NCI-H526 (cell line): ENCODE measurements at places on chromosomes 2 and 18.

DNA sequence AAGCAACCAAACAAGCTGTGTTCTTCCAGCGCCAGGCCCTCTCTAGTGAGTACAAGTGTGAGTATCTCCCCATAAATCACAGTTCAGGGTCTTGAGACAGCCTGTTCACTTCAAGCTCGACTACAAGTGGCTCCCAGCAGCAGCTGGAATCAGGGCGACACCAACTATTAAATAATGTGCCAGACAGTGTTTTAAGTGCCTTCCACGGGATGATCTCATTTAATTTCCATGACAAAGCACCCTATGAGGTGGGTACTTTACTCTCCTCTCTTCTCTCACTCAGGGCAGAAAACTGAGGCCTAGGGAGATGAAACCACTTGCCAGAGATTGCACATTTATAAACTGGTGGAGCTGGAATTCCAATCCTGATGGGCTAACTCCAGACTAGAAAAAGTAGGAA, 2.6 kb upstream of the FAM136A start:
- no peak for DNase-seq

- no peak for DNase-seq
These were observed 30.7 kb downstream of the METTL4 start for GRCh38 chr18:2540575-2540974.

- DNase-seq = no peak
These were observed 72.8 kb upstream of the MC4R start for GRCh38 chr18:60445341-60445740.

- no peak for DNase-seq
These were observed 285.6 kb upstream of the SESTD1 start for GRCh38 chr2:179550214-179550613.

DNA sequence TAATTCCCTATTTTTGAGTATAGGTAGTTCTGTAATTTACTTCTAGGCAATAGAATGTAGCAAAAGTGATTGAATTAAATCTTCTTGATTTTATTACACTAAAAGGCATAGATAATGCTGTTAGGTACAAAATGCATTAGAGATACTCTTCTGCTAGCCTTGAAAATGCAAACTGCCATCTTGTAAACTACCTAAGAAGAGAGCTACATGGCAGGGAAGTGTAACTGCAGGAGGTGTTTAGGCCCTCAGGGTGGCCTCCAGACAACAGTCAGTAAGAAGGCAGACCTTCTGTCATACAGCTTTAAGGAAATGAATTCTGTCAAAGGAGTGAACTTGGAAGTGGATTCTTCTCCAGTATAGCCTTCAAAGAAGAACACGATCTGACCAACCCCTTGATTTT, 1396.8 kb upstream of the SLC39A10 start:
- no peak for DNase-seq

GRCh38 chr2:105432749-105433148, 33.9 kb upstream of the FHL2 start:
- no peak for DNase-seq

DNA sequence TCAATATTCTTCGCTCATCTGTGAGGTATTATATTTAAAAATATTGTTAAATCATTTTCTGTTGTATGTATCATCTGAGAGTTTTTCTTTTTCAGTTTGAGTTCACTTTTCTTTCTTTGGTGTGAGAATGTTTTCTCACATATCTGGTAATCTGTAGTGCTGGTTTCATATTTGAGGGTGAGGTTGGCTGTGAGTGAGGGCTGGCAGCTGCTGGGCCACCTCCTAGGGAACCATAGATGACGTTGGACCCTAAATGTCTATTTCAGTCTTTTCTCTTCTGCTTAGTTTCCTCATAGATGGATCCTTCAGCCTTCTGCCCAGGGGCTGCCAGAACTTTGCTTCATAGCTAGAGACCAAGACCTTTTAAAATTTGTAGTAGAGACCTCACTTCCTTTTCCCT, 33.5 kb downstream of the MGAT5 start:
- no peak for DNase-seq

DNA sequence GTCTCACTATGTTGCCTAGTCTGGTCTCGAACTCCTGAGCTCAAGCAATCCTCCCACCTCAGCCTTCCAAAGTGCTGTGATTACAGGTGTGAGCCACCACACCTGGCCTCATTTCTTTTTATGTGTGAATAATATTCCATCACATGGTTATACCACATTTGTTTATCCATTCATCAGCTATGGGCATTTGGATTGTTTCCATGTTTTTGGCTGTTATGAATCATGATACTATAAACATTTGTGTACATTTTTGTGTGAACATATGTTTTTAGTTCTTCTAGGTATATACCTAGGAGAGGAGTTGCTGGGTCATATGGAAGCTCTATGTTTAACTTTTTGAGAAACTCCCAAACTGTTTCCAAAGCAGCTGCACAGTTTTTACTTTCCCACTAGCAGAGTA, 24.4 kb downstream of the PKP4 start:
- DNase-seq = no peak

DNA sequence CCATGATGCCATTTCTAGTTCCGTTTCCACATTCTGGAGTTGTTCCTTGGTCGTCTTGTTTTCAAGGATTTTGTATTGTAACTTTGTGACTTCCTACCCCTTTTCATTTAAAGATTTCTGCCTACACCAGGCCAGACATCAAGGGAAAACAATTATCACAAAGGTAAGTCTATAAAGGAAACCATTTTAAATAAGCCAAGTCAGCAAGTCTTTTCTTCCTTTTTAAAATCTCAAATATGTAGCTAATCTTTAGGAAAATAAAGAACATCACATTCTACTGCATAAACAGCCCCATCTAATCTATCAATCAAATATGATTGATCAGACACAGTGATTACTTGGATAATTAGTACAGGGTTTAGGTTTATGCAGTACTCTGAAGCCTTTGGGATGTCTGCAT, 35.8 kb upstream of the INSIG2 start:
- DNase-seq = no peak

DNA sequence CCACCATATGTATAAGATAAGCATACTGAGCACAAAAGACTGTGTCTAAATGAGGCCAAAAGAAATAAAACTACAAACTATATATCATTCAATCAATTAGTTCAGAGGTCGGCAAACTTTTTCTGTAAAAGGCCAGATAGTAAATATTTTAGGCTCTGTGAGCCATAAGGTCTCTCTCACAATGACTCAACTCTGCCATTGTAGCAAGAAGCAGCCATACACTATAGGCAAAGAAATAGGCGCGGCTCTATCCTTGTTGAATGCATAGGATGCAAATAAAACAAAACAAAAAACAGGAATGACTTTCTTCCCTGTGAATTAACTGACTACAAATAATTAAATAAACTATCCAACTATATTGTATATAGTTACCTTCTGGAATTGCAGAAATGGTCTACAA, 8.6 kb upstream of the CCDC88A start:
- no peak for DNase-seq

GRCh38 chr2:130791617-130791939, 36.2 kb downstream of the AMER3 start:
- no peak for DNase-seq

- DNase-seq = no peak
These were observed 245.0 kb upstream of the MGAT5 start for GRCh38 chr2:134008837-134009236.

DNA sequence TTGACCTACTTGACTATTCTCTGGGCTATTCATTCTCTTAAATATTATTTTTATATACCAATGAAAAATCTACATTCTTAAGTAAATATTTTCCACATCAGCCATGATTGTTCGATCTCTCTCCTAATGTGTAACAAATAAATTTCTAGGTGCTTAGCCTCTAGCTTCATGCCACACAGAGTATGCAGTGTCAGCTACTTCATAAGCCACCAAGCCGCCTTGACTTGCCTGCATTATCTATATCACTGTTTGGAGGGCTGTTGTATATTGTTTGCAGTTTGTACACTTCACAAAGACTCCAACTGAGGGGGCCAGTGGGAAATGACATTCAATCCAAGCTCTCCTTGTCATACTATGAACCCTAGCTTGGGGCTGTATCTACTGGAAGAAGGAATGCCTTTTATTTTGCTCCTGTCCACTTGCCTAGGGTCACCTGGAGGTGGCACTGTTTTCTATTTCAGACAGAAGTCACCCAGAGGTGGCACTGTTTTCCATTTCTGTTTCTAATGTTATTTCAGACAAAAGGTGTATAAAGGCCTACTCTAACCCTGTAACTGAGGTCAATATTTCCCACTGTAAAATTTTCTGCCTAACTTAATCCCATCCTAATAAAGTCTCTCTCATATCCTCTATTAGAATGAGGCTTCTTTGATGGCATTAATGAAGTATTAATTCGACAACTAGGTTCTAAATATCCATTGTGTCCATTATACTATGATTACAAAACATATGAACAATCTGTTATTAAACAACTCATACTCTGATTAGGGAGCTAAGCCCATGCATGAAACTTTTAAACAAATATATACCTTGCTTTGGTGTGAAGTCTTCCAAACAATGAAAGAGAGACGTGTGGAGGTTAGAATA, 36.4 kb downstream of the COL5A2 start:
- DNase-seq = peak; percentile 66

DNA sequence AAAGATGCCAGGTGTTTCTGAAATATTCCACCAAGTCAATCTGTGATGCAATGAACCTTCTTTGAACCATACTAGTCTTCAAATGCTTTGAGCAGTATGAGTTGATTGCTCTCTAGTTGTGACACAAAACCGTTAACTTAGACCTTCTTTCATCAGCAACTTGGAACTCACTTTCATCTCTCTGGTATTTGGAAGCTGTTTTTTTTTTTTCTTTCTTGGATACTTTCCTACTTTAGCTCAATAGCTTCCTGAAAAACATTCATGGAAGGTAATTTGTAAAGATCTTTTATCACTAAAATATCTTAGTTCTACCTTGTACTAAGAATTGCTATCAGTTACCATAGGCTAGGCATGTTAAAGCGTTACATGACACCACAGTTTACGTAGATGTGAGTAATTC, 1071.9 kb upstream of the CHAC2 start:
- DNase-seq = no peak

GRCh38 chr2:55712477-55713060, 18.9 kb upstream of the PNPT1 start:
- DNase-seq = no peak

DNA sequence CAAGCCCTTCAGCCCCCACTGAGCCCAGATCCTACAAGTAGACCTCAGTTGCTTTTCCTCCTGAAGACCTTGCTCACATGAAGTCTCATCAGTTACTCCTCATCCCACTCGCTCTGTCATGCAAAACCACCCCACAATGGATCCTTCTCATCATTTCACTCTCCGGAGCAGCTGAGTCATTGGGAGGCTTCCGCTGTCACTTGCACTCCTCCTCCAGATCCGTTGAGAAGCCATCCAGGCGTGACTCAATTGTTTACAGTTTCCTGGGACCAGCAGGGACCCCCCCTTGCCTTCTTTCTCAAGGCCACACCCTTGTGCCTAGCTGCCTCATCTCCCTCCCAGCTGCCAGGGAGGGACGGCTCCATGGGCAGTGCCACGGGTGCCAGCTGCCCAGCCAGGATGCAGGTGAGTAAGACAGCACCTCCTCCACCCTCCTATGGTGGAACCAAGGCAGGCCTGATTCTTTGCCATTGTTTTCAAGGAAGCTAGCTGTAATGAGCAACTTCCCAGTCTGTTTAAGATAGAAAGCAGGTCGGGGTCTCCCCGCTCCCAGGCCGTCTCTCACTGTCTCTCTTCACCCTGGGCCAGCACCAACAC, 16.3 kb downstream of the GPR55 start:
- DNase-seq = peak; percentile 95

DNA sequence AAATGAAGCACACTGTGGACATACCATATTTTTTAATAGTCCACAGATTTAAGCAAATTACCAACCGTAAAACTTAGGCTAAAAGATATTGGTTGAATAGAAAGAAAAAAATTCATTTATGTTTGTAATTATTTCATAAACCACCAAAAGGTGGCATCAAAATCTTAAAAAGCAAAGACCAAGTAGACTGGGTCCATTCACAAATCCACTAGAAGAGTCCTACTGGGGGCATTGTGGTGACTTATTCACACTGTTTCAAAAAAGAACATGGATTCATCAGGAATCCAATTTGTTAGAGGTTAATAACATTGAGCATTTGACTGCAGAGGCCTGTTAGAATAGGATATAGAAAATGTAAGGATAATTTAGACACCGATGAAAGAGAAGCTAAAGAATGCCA, 194.9 kb upstream of the KYNU start:
- no peak for DNase-seq

GRCh38 chr2:97691166-97691565, 21.7 kb downstream of the C2orf92 start:
- no peak for DNase-seq

DNA sequence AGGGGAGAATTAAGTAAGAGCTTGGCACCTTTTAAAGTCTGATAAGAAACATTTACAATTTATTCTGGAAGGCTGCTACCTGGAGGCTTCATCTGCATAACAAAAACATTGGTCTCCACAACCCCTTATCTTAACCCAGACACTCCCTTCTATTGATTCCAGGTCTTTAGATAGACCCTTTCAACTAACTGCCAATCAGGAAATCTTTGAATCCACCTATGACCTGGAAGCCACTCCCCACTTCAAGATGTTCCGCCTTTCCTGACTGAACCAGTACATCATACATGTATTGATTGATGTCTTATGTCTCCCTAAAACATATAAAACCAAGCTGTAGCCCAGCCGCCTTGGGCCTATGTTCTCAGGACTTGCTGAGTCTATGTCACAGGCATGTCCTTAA, 289.4 kb downstream of the AGPS start:
- DNase-seq = no peak

- DNase-seq = no peak
These were observed 169.3 kb upstream of the NXPH2 start for GRCh38 chr2:138949517-138949916.

DNA sequence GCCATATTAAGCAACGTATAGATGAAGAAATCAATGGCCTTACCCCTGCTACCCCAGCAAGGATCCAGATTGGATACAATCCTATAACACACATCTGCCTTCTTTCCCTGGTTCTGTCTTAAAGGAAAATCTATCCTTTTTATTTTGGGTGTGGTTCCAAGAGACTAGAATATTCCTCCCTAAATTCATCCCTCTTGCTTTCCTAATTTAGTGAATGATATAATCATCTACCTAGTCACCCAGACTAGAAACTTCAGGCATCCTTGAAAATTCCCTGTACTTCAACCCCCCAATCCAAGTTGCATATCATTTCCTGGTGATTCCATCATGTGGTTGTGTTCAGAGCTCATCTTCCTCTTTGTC, 35.1 kb upstream of the LPIN1 start:
- DNase-seq = no peak

DNA sequence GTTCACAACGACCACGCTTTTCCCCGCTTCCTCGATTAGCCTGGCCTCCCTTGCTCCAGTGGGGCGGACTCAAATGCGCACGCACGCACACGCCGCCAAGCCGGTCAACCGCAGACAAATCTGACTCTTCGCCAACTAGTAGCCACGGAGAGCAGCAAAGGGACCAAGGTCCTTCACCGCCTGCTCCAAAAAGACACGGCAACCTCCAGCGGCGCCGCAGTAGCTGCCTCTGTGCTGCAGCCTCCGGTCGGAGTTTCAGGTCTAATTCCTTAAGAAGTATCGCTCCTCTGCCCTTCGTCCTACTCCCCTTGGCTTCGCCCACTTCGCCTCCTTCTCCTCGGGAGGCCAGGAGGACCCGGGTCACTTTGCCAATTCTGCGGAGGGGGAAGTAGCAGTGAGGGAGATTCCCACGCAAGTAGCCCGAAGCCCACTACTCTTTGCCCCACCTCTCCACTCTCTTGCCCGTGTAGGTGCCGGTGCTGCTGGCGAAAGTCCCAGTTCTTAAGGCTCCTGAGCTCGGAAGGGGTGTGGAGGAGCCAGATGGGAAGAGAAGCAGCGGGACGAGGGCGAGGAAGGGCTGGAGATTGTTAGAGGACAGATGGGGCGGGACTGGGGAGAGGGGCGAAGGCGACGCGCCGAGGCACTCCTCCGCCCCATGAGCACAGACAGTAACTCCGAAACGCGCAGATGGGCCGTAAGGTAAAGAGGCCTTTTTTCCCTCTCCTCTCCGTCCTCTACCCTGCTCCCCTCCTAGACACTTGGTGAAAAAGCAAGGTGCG, 615 bp downstream of the AKAIN1 start:
- DNase-seq = no peak
